ENCODE measurements at places on chromosomes 3 and 15.
A peak's percentile ranks its signal among the peaks of the same experiment; 100 is the strongest.

- no peak for DNase-seq
Observed at GRCh38 chr3:24479816-24480215, 14.8 kb downstream of the THRB start.

DNA sequence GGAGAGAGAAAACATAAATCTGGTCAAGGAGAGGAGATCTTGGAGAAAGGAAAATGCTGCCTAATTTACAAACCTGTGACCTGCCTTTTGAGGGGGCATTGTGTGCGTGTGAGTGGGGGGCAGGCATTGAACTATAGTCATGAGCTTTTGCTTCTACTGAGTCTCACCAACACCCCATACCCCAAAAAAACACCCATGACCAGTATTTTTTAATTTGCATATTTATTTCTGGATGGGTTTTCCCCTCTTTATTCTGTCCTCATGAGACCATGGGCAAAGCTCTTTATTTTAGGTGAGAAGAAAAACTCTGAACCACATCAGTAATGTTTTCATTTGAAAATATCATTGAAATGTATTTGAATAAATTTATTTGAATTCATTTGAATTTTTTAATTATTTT is 20.6 kb downstream of the CD80 start:
- DNase-seq, result no peak

DNA sequence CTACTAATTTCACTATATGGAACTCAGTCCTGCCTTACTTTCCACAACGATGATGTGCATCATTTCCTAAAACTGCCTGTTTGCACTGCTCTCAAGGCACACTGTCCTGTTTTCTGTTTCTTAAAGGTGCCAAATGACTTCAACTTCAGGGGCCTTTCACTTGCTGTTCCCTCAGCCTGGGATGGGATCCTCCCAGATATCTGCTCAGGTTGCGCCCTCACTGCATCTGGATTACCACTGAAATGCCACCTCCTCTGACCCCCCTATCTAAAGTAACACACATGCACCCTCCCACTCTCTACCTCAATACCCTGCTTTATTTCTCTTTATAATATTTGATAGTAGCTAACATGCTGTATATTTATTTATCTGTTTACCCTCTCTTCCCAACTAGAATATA is 123.8 kb upstream of the CMC1 start:
- DNase-seq, result no peak

GRCh38 chr15:95259513-95259912 is 1028.2 kb downstream of the MCTP2 start:
- DNase-seq, result peak; percentile 41
